ENCODE measurements at places on chromosomes 11 and 22.
A peak's percentile ranks its signal among the peaks of the same experiment; 100 is the strongest.

DNA sequence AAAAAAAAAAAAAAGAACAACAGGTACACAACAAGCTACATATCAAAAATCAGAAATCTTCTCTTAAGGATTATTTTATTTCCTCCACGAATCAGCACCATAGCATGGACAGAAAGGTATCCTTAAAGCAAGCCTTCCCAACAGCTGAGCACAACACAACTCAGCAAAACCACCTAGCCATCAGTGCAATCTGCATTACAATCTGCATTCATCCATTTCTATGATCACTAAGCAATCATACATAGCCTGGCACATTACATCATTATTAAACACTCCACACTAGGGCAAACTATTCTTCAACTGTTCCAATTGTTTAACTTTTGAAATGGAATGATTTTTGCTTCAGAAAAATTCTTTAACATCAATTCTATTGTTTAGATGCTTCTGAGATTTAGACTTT, 29.0 kb downstream of the MRTFA start:
- no peak for DNase-seq

GRCh38 chr11:19673924-19674729, 38.5 kb upstream of the NAV2 start:
- DNase-seq, result no peak

DNA sequence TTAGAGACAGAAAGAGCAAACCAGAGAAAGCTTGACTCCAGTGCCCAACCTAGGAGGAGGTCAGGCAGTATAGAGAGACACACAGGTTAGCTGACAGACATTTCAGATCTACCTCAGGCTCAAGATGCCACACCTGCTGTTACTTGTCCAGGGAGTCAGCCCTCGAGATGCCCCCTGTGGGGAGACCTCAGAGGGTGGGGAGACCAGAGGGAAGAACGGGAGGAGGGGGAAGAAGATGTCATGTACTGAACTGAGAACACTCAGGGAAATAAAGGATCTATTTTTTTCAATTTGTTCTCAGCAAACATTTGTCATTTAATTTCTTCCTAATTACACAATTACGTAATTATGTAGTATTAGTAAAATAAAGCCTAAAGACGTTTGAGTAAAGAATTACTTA, 196.3 kb upstream of the CADM1 start:
- no peak for DNase-seq

GRCh38 chr22:30824096-30824495, 129.4 kb downstream of the OSBP2 start:
- DNase-seq, result no peak

DNA sequence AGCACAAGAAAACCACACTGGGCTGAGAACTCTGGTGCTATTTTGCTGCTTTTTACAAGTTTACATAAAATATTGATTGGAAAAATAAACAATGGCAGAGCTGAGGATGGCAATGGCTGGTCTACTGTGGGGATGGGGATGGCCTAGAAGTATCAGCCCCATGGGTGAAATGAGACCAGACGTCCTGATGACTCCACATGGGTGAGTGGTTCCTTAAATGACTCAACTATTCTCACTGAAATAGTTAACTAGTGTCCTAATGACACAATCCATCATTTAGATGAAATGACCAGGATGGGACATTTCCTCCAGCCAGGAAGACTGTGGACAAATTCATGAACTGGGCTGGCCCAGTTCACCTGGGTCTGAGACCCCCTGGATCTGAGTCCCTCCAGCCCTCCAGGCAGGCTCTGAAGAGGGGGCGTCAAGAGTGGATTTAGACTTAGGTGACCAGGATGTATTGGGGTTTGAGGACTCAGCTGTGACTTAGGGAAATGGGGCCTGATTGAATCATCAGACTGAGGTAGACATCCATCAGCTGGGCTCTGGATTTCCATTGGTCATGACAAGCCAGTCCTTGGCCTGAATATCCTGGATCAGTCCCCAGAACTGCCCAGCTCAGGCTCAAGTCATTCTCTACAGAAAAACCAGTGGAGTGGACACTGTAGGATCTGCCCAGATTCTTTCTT, 98.2 kb upstream of the IGLL5 start:
- no peak for DNase-seq

DNA sequence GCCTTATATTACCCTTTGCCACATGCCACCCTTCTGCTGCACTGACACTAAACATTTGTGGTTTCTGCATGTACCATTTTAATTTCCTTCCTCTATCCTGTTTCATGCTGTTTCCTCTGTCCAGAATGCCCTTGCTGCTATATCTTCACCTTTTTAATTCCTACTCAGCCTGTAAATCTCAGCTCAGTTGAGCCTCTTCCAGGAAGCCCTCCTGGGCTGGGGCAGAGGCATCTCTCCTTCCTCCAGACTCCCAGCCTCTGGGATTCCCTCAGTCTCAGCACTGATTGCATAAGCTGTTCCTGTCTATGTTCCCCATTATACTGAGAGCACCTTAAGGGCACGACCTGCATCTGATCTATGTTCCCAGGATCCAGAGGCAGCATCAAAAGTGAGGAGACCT, 98.7 kb downstream of the RNF169 start:
- no peak for DNase-seq

DNA sequence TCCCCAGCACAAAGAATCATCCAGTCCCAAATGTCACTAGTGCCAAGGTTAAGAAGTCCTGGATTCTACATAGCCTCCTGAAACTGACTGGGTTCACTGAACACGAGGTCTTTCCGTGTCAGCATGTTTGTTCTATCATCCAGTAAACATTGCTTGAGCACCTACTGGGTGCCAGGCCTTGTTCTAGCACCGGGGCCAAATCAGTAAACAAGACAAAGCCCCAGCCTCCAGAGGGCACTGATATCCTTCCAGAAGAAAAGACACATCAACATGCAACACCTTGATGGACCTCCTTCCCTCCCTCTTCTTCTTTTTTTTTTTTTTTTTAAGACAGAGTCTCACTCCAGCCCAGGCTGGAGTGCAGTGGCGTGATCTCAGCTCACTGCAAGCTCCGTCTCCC, 26.9 kb downstream of the TPST2 start:
- DNase-seq, result no peak

GRCh38 chr11:8016440-8016839, 29.3 kb downstream of the EIF3F start:
- DNase-seq, result no peak

- no peak for DNase-seq
These were observed 1103.5 kb upstream of the CCDC90B start for GRCh38 chr11:84389696-84390095.

- DNase-seq, result peak; percentile 97
These were observed 67.6 kb upstream of the AMPD3 start for GRCh38 chr11:10387206-10388083.

GRCh38 chr11:46445192-46445919, 53.8 kb upstream of the CHRM4 start:
- DNase-seq, result no peak

GRCh38 chr11:77269484-77270123, 31.9 kb downstream of the GDPD4 start:
- peak; percentile 18 for DNase-seq

GRCh38 chr11:35862666-35863065, 81.2 kb upstream of the LDLRAD3 start:
- no peak for DNase-seq

DNA sequence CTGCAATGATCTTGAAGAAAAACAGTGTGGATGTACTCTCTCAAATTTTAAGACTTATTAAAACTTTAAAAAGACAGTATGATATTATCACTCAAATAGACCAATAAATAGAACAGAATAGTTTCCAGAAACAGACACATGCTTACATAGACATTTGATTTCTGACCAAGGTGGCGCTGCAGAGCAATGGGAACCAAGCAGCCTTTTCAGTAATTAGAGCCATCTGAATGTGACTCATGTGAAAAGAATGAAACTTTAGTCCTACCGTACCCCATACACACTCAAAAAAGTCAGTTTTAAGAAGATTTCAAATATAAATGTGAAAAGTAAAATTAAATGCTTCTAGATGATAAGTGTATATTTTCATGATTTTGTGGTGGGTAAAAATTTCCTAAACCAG, 74.2 kb upstream of the MS4A8 start:
- DNase-seq, result peak; percentile 37

- DNase-seq, result peak; percentile 46
These were observed 131.8 kb downstream of the UVRAG start for GRCh38 chr11:75946531-75947530.

All from EH (cell line).